NCI-H2227 treated with DMSO at 0.1 percent for 48 hours (cell line): ENCODE measurements at places on chromosomes 6 and 20.

DNA sequence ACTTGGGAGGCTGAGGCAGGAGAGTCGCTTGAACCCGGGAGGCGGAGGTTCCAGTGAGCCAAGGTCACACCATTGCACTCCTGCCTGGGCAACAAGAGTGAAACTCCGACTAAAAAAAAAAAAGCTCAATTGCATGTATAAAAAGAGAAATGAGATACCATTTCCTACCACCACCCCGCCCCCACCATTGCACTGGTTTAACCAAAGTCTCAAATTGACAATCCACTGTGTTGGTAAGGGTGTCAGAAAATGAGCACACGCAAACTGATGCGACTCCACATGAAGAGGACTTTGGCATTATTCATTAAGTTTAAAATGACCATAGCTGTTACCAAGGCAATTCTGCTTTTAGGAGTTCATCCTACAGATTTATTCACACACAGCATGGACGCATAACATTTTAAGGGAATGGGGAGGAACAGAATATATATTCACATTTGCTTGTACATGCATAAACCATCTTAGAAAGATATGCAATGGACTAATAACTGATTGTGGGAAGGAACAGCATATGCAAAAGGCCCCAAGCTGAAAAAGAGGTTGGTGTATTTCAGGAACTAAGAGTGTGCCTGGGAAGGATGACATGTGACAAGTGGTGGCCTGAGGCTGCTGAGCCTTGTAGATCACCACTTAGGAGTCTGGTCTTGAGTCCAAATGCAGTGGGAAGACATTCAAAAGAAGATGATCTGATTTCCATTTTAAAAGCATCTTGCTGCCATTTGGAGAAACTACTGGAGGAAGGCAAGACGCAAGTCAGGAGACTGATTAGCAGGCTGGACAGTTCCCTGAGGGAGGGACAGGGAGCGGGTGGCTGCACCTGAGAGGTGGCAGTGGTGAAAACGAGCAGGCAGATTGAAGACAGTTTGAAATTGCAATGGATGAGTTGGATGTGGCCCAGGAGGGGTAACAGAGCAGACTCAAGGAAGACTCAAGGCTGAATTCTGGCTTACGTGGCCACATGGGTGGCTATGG is 37.2 kb upstream of the PTPN1 start:
- no peak for DNase-seq

GRCh38 chr20:46994341-46994740 is 99.7 kb downstream of the EYA2 start:
- no peak for DNase-seq

DNA sequence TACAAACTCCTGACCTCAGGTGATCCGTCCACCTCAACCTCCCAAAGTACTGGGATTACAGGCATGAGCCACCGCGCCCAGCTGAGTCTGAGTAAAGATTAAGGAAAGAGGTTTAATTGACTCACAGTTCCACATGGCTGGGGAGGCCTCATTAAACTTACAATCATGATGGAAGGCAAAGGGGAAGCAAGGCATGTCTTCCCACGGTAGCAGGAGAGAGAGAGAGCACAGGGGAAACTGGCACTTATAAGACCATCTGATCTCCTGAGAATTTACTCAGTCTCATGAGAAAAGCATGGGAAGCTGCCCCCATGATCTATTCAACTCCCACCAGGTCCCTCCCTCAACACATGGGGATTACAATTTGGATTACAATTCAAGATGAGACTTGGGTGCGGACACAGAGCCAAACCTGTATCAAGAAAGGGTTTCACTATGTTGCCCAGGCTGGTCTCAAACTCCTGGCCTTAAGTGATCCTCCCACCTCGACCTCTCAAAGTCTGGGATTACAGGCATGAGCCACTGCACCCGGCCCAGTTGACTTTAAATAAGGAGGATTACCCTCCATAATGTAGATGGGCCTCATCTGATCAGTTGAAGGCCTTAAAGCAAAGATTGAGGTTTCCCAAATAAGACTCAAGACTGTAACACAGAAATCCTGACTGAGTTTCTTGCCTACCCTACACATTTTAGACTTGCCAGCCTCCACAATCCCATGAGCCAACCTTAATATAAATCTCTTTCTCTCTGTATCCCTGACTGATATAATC is 13.1 kb upstream of the PEX7 start:
- no peak for DNase-seq

- DNase-seq = no peak
Measured at GRCh38 chr6:86017236-86017635, 374.6 kb upstream of the SYNCRIP start.

GRCh38 chr6:158831571-158831970 is 12.4 kb upstream of the EZR start:
- no peak for DNase-seq

- no peak for DNase-seq
Measured at GRCh38 chr6:106135911-106136571, 49.9 kb downstream of the PRDM1 start.

GRCh38 chr6:47307362-47308197 is 2.1 kb downstream of the TNFRSF21 start:
- DNase-seq = no peak

DNA sequence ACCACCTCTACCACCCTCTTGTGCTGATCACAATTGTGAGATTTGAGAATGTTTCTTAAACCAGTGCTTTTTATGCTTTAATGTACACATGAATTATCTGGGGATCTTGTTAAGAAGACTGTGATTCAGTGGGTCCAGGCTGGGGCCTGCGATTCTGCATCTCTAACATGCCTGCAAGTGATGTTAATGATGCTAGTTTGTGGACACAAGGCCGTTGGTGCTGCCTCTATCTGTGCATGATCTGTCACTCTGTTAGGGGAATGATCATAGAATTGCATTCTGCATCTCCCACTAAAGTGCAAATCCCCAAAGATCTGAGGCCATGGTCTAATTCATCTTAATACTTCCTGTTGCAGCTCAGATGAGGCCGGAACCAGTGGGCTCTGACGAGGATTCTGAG is 746.5 kb downstream of the PTPRT start:
- DNase-seq = no peak

DNA sequence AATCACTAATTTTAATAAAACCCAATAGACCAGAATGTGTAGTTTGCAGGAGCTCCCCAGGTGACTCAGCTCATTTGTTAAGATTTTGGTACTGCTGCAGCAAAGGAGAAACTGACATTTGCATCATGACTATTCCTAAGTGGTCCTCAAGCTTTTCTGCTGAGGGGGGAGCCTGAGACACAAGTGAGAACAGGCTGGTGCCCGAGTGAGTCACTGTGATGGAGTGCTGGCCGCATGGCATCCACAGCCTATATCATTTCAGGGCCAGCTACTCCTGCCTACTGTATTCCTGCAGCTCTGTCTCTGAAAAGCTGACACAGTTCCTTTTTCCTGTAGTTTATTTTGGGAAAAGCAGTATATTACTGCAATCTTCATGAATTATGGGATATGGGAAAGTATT is 113.7 kb upstream of the ENPP5 start:
- no peak for DNase-seq

DNA sequence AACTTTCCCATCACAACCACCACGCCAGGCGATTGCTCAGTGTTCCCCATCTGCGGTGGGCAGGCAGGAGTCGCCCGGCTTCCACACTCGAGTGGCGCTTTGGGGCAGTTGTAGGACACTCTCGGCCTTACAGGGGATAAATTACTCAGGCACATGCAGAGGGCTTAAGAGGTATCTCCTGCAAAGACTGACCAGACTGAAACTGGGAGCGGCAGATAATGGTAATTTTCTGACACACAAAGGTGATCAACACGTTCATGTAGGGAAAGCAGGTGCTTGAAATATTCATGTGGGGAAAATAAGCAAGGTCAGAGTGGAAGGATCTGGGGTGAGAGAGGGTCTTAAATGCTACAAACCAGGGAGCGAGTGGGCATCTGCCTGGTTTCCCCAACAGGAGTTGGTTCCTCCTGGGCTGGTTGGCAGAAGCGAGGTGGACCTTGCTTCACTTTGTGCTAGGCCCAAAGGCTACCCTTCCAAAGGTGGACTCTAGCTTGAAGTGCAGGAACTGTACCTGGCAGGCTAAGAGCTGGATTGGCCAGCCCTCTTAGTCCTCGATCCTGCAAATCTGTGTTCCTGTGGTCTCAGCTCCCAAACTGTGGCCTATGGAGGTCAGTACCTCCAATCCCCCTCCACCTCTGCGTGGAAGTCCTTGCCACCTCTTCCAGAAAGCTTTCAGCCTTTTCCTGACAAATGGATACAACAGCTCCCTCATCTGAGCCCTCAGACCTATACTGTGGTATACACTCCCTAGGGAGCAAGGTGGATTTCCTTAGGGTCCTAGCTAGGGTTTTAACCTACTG is 16.7 kb downstream of the PLAGL2 start:
- DNase-seq = no peak

DNA sequence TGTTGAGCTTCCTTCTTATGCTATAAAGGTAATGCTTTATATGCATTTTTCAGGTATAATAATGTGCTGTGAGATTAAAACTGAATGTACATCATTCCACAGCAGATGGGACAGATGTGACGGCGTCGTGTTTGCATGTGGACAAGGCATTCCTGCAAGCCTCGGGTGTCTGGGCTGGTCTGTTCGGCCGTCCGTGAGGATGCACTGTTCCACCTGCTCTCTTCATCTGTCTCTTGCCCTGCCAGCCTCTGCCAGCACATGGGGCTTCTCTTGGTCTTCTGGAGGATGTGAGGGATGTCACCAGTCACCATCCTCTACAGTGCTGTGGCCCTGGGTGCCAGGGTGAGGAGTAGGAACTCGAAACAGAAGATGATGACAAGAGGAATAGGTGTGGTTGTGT is 223.2 kb downstream of the ERMARD start:
- no peak for DNase-seq

- DNase-seq = no peak
Measured at GRCh38 chr6:4319981-4320683, 184.8 kb upstream of the ECI2 start.

DNA sequence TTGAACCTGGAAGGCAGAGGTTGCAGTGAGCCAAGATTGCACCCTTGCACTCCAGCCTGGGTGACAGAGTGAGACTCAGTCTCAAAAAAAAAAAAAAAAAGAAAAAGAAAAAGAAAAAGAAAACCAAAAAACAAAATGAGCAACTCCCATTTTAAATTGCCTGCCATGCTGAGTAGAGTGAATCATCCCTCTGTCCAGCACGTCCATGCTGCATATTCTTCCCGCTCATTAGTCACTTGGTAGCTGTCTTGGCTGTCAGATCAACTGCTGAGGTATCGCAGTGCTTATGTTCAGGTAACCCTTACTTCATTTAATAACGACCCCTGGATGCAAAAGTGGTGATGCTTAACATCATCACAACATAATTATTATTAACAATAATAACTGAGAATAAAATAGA is 72.6 kb upstream of the RNF24 start:
- no peak for DNase-seq

DNA sequence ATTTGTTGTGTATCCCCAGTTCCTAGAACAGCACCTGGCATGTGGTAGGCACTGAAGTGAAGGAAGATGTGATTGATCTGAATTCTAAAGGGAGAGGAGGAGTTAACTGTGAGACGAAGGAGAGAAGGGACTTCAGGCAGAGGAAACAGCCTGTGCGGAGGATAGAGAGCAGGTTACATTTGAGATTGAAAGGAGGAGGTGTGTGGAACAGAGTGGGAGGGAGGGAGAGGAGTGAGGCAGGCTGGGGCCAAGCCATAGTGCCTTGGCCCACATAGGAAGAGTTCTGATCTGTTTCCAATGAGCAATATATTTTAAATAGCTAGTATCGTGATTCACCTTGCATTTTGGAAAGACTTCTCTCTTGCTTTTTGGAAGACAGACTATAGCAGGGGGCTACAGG is 13.9 kb upstream of the MROH8 start:
- no peak for DNase-seq
